ENCODE measurements at places on chromosomes 5 and 9. TPM values are rescaled to one million over a fixed set of nuclear protein-coding genes. Genes with fewer than 3 reads are reported as not detected.

DNA sequence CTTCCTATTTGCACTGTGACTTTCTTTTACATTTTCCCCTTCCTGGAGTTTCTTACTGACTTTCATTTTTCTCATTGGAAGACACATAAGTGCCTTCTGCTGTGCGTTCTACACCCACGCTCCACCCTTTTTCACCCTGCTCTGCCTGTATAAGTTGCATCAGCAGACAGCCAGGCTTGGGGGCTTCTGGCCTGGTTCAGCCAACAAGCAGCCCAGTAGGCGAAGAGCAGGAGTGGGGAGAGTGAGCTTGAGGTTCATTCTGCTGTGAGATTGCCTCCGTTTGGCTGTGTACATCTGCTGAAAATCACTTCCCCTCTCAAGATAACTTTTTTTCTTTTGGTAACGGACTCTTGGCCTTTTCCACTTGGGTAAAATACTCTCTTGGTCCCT, 38.4 kb downstream of the RASGRF2 start:
- DNase-seq, result no peak

- no peak for DNase-seq
These were observed 31.5 kb downstream of the SLC22A4 start for GRCh38 chr5:132325691-132326090.

DNA sequence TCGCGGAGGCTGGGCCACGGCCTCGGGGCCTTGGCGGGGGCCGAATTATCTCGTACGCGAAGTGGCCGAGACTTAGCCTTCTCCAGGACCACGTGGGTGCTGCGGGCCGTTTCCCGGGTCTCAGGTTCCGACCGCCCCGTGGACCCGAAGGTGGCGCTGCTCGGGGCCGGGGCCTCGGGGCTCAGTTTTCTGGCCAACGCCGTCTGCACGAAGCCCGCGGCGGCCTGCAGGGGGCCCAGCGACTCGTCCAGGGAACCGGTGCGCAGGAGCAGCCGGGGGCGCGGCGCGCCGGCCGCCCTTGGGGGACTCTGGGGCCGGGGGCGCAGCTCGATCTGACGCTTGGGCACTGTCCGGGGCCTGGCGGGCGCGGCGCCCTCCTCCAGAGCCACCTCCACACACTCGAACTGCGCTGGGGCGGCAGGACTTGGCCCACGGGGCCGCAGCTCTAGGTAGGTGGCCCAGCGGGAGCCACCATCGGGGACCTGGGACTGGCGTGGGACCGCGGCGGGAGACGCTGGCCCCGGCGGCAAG, 716 bp downstream of the PROB1 start:
- DNase-seq, result no peak

DNA sequence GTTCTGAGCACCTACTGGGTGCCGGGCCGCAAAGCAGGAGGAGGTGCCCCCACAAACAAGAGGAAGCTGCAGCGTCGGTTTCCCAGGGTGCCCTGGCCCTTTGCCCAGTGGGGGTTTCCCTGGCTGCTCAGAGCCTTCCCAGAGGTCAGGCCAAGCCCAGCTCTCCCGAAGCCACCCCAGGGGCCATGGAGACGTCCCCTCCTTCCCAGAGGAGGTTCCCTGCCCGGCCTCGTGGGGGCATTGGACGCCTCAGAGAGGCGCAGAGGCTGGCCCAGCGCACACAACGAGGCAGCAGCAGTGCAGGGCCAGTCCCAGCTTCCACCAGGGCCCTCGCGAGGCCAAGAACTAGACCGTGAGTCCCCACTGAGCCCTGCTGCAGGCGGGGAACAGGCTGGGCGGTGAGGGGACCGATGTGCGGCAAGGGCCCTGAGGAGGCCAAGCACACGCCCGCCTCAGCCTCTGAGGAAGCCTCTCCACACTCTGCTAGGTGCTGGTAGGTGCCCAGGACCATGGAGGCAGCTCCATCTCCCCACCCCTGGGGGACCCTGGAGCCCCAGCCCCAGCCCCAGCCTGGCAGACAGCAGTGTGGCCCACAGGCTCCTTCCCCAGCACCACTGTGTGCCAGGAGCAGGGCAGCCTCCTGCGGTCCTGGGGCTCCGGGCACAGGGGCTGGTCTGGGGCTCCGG, 7.0 kb downstream of the DIPK1B start:
- DNase-seq, result no peak

GRCh38 chr5:116883875-116884274, 309.3 kb upstream of the SEMA6A start:
- DNase-seq, result no peak

DNA sequence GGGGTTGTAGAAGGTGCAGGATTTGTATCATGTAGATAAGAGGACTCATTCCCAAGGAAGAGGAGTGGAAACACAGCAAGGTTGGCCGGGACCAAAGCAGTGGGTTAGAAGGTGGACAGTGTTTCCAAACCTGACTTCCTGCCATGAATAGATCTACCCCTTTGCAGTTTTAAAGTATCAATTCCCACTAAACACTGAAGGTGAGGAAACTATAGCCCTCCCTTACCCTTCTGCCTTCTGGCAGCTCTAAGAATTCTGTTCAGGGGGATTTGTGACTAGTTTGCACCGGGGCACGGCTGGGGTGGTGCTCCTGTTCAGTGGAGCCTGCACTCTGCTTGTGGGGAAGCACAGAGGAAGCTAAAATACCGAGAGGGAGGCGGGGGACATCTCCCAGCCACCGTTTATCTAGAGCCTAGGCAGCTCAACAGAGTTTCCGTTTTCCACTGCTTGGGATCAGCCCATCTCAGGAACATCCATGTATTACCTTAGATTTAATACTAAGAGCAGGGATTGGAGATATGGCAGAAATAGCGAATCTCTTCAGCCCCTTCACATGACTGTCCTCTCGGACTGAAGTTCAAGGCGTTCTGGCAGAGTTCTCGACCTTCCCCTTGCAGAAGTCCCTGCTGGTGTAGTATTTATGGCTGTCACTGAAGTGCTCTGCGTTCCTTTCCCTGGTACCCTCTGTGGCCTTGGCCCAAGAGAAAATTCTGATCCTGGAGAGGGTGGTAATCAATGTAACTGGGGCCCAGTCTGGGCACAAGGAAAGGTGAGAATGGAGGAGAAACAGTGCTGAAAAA, 5.4 kb downstream of the ISL1 start:
- no peak for DNase-seq

- no peak for DNase-seq
These were observed 205.0 kb downstream of the DOCK8 start for GRCh38 chr9:419571-420171.

- no peak for DNase-seq
These were observed 5.0 kb downstream of the NSMF start for GRCh38 chr9:137454145-137454596.

GRCh38 chr5:157323107-157323706, 57.3 kb downstream of the CYFIP2 start:
- no peak for DNase-seq

The CDKN2B gene
- total RNA-seq, result 8.2 TPM

The MEIKIN gene
- total RNA-seq, result not detected

The CAMK2A gene
- total RNA-seq, result not detected

The PLK2 gene
- total RNA-seq, result 39.2 TPM
